ENCODE measurements at places on chromosomes 7 and 10.

DNA sequence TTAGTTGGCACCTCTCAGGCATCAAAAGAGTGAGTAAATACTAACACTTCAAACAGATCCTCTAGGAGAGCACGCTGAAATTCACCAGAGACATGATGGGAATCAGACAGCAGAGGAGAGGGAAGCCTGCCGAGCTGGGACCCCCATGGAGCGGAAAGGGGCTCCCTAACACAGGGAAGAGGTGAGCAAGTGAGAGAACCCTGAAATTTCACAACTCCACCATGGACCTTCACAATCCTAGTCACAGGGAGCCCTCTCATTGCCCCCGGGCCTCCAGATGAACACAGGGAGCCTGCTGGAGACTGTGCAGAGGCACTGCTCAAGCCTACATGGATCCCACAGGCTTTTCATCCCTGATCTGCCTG is 59.2 kb upstream of the ANTXRL start:
- no peak for DNase-seq

DNA sequence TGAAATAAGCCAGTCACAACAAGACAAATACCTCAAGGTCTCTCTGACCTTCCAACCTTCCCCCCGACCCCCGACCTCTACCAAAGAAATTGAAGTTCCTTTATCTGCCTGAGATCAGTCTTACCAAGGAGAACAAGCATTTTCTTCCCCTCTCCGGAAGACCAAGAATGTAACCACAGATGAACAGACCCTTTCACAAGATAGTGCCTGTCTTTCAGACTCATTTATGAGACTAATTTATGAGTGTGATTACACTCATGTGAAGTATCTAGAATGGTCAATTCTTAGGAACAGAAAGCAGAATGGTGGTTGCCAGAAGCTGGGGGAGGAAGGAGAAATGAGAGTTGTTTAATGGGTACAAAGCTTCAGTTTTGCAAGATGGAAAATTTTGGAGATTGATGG is 108.9 kb upstream of the MKLN1 start:
- no peak for DNase-seq

DNA sequence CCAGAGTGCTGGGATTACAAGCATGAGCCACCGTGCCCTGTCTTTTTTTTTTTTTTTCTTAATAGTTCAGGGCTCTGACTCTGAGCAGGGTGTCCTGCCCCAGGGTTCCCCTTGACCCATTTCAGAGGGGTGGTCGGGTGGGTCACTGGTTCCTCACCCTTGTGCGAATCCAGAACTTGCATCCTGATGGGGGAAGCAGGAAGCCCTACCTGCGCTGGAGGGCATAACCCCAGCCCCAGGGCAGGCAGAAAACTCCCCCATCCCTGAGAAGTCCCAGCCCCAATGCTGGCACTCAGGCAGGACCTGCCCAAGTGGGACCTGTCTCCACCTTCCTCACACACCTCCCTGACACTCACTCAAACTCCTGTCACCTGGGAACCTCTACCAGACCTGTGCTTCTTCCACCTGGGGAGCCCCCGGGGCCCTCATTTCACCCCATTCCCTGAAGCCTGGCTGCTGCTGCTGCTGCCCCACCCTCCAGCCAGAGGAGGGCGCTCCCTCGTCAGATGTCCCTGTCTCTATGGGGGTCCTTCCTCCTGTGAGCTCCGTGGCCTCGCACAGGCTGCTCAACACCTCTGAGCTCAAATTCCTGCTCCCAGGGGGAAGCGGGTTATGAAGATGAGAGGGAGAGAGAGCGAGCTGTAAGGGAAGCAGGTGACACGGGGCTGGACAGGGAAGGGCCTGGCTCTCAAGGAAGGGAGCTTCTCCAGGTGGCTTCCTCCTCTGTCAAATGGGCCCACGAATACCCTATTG is 15.1 kb upstream of the ZNF273 start:
- no peak for DNase-seq

GRCh38 chr7:98705626-98706025 is 88.5 kb downstream of the NPTX2 start:
- DNase-seq = no peak

GRCh38 chr10:63424576-63424975 is 41.2 kb downstream of the JMJD1C start:
- no peak for DNase-seq

GRCh38 chr7:20362574-20363253 is 32.0 kb downstream of the ITGB8 start:
- DNase-seq = no peak

DNA sequence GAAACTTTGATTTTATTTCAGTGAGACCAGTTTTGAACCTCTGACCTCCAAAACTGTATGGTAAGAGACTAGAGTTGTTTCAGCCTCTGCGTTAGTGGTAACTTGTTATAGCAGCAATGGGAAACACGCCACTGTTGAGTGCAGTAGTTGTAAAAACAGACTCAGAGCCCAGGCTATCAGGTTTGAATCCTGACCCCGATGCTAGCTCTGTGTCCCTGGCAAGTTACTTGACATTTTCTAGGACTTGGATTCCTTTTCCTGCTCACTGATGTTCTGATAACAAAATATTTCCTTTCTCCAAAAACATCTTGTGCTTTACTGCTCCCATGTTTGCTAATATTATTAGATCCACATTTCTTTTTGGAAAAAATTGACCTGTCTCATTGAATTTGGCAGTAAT is 131.0 kb downstream of the PLXDC2 start:
- no peak for DNase-seq

- DNase-seq = no peak
Measured at GRCh38 chr7:138460176-138460648, at the start of gene TRIM24. TRIM24 (plus strand) TSS chr7:138460259; CDS start chr7:138460549, 290 bp downstream.

GRCh38 chr10:35259769-35260397 is 76.4 kb upstream of the CCNY start:
- peak; percentile 72 for DNase-seq

DNA sequence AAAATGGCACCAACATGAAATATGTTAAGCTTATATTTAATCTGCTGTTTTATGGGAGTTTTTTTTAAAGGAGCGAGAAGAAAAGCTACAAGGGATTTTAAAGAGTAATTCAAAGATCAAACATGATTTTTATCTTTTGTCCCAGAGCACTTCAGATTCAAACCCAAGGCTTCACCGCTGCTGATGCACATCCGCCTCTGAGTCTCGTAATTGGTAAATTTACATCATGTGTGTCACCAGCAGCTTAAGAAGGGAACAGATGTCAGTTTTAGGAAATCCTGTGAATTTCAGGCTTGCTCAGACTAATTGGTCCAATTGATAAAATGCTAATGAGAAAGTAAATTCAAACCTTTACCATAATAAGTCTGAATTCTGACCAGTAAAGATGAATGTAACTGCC is 406.3 kb downstream of the GFRA1 start:
- no peak for DNase-seq

GRCh38 chr10:771647-772046 is 82.2 kb upstream of the DIP2C start:
- no peak for DNase-seq

- DNase-seq = no peak
Measured at GRCh38 chr7:2271273-2272026, 29.4 kb downstream of the NUDT1 start.

DNA sequence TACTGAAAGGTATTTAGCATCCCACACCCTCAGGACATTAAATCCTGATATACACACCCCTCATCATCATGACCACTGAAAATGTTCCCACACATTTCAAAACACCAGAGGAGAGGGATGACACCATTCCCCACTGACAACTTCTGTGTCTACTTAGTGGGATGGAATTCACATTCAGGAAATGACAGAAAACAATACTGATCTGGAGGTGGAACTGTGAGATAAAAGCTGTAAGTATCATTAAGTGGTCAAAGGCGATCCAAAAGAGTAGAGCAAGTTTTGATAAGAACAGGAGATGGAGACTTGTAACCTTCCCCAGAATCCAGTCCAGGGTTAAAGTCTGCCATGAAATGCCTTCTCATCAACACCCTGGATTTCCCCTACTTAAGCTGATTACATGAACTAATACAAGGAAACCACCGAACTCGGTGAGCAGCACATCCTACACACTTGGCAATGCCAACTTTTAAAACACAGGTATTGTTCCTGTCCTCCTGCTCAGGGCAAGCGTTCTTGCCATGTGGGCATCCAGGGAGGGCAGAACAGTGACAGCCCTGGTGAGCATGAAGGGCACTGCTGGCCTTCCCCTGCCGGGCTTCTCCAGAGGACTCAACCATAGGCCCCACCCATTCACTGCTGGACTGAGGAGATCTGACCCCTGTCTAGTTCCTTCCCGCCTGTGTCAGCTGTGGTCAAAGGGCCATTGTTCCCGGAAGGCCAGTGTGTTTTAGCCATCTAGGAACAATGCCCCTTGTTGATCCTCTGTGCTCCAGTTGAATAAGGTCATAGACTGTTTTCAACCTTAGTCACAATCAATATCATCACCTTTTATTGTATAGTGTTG is 85.0 kb downstream of the SGMS1 start:
- DNase-seq = no peak

GRCh38 chr10:45058580-45058979 is 57.9 kb downstream of the ZNF22 start:
- DNase-seq = no peak

- DNase-seq = no peak
Measured at GRCh38 chr7:36598054-36598674, 126.1 kb downstream of the AOAH start.

DNA sequence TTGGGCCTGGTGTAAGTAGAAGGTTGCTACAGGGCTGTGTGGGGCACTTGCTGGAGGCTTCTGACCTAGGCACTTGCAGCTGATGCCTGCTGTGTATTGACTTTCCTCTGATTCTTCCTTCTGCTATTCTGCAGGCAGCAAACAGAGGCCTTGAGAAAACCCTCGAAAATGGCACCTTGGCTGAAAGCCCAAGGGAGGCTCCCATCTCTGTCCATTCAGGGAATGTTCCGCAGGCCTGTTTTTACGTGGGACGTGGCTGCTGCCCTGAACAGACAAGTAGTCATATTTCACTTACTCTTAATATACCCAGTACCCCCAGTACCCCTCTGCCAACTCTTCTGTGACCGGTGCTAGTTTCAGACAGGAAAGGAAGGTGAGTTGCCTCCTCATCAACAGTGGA is 664.7 kb downstream of the INHBA start:
- DNase-seq = no peak

- no peak for DNase-seq
Measured at GRCh38 chr10:47021850-47022249, 110.6 kb downstream of the PTPN20 start.

- no peak for DNase-seq
Measured at GRCh38 chr10:13400196-13400965, 52.3 kb upstream of the SEPHS1 start.

- DNase-seq = no peak
Measured at GRCh38 chr10:120508393-120508792, 51.4 kb downstream of the PLPP4 start.

DNA sequence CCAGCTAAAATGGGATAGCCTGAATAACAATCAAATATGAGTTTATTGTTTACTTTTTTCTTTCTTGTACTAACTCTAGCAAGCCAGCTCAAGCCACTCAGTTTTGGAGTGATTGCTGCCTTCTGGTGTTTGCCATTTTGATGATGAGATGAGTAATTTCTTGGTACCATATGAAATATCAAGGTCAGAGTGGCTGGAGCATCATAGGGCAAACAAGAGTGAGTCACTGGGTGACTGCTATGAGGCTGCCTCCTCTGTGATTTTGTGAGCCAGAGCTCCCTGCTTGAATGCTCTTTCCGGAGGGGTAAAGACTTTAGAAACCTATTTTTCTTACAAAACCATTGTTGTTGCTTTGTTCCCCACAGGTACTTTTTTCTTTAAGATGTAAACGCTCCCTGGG is 295.6 kb downstream of the PRKG1 start:
- no peak for DNase-seq

DNA sequence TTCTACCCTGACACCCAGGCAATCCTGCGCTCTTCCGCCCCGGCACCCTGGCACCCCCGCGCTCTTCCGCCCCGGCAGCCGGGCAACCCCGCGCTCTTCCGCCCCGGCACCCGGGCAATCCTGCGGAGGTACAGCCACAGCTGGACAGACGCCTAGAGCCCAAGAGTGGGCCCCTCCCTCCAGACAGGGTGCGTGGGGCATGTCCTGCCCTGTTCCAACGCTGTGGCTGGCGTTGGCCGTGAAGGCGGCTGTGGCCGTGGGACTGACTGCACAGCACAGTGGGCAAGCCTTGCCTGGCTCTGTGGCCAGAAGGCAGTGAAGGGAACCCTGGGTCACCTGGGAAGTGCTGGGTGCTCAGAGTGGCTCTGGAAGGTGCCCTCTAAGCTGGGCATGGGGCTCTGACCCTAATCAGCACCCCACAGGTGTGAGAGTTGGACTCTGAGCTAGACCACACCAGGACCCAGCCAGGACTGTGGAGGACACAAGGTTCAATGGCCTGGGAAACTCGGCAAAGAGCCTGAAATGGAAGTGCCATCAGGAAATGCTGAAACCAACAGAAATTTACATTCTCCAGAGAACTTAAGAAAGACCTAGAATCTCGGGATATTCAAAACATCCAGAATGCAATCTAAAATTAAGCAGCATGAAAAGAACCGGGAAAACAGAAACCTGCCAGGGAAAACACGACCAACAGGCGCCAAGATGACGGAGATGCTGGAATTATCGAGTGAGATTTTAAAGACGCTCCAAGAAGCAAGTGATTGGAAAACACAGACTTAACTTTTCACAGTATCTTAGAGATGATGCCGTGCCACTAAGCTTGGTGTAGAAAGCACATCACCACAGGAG is 253.6 kb downstream of the ELFN1 start:
- DNase-seq = no peak

DNA sequence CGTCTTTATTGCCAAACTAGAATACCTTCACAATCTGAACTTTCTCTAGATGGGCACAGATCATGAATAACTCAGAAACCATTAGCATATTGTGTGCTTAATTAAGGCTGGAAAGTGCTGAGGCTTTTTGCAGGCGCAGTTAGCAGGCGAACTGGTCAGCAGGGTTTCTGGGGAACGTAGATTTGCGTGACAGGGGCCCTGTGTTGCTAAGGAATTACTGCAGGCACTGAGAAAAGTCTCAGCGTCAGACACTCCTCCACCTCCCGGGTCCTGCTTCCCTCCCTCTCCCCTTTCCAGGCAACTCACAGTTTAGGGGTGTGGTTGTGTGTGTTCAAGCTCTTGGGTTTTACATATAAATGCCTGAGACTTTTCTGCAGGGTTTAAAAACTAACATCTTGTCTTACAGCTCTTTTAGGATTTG is 2.2 kb downstream of the MAP3K8 start:
- no peak for DNase-seq

- no peak for DNase-seq
Measured at GRCh38 chr7:142833174-142834048, 21.5 kb upstream of the EPHB6 start.

- no peak for DNase-seq
Measured at GRCh38 chr10:113027230-113027573, 77.2 kb downstream of the TCF7L2 start.

- DNase-seq = peak; percentile 31
Measured at GRCh38 chr7:24052572-24053260, 231.3 kb upstream of the NPY start.

DNA sequence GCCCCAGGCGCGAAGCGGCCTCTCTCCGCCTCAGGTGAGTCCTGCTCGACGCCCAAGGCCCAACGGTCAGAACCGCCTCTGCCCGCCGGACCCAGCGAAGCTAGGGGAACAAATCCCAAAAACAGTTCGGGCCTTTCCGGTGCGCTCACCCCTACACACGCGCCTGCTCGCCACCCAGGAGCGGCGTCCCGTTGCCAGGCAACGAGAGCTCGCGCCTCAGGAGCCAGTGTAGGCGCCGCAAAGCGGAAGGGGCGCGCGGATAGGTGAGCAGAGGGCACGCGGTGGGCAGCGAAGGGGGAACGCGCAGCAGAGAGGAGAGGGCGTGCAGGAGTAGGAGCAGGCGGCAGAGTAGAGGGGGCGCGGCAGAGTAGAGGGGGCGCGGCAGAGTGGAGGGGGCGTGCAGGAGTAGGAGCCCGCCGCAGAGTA is at the start of the genes DYDC1 and DYDC2:
Gene DYDC1, minus strand, starts transcription at position 193 of the 426 bp plus-strand sequence. CDS start 4,154 bp downstream, outside the sequence.
Gene DYDC2, plus strand, starts transcription at position 219 of the 426 bp plus-strand sequence. CDS start 5,663 bp downstream, outside the sequence.
- no peak for DNase-seq

GRCh38 chr7:20597339-20597738 is 18.1 kb upstream of the ABCB5 start:
- DNase-seq = peak; percentile 34
